ENCODE measurements at places on chromosomes 16 and 17.

GRCh38 chr17:57665696-57666095 lies 79.4 kb downstream of the CCDC182 start:
- no peak for DNase-seq

DNA sequence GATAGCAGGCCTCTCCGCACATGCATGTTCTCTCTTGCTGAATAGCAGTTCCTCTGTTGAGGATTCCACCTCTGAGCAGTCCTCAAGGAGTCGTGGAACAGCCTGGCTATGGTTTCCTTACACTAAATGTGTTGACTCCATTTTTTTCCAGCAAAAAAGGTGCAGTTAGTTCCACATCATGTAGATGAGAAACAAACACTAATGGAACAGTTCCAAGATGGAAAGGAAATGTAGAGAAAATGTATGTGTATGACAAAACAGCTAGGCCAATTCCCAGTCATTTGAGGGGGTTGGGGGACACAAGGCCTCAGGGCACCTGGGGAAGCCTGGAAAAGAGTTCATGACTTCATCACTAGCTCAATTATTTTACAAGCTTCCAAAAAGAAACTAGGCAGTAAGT lies 90.0 kb downstream of the CFDP1 start:
- DNase-seq = no peak

GRCh38 chr17:66764506-66764905 lies 70.4 kb upstream of the CACNG5 start:
- DNase-seq = no peak

- no peak for DNase-seq
Observed at GRCh38 chr16:9378876-9379275, 287.4 kb downstream of the HAPSTR1 start.

- DNase-seq = no peak
Observed at GRCh38 chr16:85052536-85052935, 24.9 kb downstream of the KIAA0513 start.

- DNase-seq = no peak
Observed at GRCh38 chr17:1997927-1998742, 27.0 kb downstream of the RTN4RL1 start.

DNA sequence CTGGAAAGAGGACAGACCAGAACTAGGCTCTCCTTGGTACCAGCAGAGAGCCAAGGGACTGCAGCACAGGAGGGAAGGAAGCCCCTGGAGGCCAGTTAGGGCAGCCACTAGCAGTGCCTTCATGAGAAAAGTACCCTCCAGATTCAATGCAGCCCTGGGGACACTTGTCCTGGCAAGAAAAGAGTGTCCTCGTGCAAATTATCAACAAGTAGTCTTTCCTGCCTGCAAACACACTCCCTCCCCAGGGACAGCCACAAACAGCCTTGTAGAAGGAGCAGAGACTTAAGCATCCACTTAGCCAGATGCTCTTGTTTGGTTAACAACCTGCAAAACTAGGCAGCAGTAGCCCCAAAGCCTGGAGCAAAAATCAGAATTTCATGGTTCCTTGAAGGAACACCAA lies 24.3 kb downstream of the CENPV start:
- no peak for DNase-seq

DNA sequence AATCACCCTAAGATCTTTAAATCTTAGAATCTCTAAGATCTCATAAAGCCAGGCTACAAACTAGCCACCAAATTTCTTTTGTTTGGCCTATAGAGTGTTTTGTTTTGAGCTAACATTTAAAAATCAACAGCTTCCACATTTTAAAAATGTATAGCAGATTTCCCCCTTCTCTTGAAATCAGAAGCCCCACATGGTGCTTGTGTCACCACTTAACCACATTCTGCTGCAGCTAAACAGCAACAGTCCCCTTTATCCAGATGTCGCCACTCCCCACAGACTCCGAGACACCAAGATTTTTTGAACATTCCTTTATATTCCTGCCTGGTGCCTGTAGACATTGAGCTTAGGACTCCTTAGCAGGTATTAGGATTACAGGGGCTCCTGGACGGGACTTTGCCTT lies 16.0 kb downstream of the GUCY2D start:
- no peak for DNase-seq

DNA sequence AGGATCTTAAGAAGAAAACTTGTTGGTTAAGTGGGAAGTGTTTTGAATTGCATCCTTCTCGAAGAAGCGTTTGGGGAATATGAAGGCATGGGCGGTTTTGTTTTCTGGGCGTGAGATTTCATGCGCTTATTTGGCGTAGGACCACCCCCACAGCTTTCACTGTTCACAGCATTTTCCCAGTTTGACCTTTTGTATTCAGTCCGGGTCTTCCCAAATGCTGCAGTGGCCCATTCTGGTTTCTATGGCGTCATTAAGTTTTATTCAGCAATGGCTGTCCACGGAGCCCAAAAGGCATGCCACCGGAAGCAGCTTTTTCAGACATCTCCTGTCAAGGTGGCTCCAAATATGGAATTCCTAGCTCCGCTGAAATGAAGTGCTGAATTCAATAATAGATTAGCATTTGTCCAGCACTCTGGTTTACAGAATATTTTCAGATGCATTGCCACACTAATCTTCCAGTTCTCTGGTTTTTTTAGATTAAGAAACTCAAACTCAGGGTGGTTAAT lies 90.6 kb upstream of the FBXO47 start:
- DNase-seq = no peak

DNA sequence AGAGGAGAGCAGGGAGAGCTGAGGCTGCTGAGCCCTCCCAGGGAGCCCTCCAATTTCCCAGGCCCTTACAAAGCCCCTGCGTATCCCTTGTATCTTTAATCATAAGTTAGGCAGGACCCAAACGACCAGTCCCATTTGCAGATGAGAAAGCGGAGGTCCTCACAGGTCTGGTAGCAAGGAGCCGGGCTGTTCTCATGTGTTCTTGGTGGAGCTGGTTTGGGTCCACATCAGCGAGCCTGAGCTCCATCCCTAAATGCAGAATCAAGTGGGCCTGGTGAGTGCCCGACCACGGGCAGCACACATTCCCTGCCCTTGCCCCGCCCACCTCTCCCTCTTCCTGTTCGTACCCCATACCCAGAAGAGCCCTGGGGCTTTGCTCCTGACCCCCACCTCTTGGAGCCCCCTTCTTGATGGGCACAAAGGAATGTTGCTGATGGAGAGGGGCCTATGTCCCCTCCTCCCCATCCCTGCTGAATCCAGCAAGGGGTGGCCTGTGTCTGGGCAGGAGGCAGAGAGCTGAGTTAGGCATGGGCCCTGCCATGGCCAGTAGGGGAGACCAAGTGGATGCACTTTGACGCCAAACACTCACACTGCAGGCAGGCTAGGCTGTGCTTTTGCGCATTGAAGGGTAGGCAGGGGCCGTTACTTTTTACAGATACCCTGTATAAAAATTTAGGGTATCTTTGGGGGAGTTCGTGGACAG lies 18.3 kb upstream of the ADCY7 start:
- DNase-seq = no peak

DNA sequence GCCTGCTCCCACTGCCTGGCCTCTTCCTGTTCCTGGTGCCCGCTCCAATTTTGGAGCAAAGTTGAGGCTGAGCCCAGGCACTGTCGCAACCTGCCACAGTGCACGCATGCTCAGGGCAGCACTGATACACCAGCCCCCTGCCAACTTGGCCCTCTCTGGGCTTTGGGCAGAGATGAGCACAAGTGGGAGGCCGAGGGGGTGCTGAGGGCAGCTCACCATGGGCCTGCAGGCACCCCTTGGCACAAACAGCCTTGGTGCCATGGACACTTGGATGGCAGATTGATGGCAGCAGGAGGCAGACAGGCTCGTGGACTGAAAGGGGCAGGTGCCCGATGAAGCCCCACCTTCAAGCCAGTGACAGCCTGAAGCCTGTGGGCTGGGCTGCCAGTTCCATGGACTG lies 42.9 kb downstream of the PIGL start:
- no peak for DNase-seq

DNA sequence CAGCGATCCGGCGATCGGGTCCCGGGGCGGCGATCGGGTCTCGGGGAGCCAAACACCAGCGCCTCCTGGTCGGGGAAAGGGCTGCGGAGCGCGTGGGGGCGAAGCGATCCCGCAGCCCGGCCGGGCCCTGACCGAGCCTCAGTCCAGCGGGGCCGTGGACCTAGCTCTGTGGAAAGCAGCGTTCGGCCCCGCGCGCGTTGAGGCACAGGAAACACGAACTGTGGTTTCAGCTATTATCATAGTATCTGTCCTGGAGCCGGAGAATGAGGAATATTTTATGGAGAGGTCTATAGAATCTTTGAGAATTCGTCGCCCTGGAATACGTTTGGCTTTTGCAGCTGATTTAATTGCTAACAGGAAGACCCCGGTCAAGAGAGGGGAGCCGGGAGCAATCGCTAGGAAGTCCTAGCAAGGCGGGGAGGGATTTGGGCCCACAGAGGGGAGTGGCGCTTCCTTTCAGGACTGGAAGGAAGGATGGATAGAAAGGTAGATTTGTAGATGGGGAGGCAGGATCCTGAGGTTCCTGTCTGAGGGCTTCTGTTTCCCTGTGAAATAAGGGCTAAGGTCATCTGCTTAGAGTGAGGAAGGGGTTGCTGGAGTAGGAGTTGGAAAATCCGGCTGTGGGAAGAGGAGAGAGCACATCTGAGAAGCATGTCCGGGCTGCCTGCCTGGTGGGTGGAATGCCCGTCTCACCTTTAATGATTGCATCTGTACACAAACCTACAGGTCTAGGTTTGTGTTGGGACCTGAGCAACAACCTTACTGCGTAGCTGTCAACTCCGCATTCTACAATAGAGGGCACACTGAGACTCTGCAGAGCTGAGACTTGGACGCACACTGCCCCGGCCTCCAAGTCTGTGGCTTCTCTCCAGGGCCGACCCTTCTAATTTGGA lies 770 bp downstream of the CCNF start:
- peak; percentile 66 for DNase-seq

GRCh38 chr16:48125888-48126287 lies 29.9 kb downstream of the ABCC12 start:
- no peak for DNase-seq

GRCh38 chr17:14428648-14429029 lies 127.8 kb downstream of the HS3ST3B1 start:
- DNase-seq = no peak

Data from GM20000 (cell line).